CD8-positive, alpha-beta T cell (primary cell): ENCODE measurements at places on chromosomes 11 and 22. TPM values are rescaled to one million over a fixed set of nuclear protein-coding genes. Genes with fewer than 3 reads are reported as not detected.

DNA sequence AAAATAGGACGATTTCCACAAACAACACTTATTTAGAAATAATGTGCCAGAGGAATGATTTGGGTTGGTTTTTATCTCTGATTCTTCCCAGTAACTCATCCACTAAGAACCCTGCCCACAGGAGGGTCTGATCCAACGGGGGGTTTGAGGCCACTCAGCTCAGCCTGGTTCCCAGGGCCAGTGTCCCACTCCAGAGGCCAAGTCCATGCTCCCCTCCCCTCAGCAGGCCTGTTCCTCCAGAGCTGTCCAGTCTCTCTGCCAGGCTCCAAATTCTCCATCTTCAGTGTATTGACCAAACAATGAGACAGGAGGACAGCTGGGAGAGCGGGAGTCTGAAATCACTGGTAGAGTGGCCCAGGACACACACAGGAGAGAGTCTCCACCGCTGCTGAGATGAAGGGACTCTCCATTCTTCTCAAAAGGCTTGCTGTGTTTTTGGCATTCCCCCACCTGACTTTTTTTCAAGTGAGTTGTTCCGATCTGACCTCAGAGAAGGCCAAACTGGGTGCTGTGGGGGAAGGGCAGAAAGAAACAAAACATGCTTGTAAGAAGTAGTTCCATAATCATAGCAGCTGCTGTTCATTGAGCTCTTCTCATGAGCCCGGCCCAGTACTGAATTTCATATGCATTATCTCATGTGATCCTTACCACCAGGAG lies 17.6 kb upstream of the SCN2B start:
- DNase-seq: no peak

DNA sequence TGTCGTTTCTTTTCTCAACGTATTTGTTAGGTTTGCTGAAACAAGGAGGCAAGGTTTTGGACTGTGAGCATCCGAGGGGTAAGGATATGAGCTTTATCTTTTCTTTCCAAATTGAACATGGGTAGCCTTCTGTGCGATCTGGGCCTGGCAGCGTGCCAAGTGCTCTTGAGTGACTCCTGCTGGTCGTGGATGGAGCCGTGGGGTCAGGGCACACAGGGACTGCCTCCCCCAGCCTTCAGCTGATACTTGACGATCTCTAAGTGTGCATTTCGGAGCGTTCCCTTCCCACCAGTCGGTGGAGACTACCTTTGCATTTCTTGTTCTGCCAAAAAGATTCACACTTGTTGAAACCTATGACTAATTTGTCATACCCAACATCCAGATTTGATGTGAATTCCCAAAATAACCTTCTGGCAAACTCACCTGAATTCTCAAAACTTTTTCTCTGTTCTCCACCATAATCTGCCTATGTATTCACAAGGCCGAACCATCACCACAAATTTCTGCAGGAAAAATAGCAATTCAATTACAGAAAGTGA lies 40.1 kb upstream of the CLMP start:
- DNase-seq: peak; percentile 23

GRCh38 chr11:103317118-103317517 lies 207.9 kb downstream of the DYNC2H1 start:
- no peak for DNase-seq

- no peak for DNase-seq
These were observed 32.6 kb downstream of the MYO18B start for GRCh38 chr22:25774575-25775026.

The C22orf31 gene
- total RNA-seq: not detected

The PHF21A gene
- total RNA-seq: 55.7 TPM

- DNase-seq: no peak
These were observed 15.9 kb upstream of the FGF3 start for GRCh38 chr11:69834811-69835800.

- DNase-seq: no peak
These were observed 37.0 kb downstream of the NEAT1 start for GRCh38 chr11:65459552-65459951.

DNA sequence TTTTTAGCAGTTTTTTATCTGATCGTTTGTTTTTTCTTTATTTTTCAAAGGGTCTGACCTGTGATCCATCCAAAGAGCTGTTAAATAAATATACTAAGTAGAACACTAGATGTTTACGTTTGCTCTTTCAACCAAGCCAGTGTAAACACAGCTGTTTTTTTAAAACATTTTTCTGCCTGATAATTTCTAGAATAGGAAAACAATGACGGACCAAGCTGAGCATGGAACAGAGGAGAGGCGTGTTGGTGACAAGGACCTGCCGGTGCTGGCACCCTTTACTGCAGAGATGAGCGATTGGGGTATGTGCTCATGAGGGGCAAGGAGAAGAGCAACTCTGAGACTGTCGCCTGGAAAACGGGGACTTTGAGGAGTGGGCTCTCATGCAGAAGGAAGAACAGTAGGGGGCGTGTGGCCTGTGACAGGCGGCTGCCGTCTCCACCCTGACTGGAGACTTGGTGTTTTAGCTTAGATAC lies 28.6 kb upstream of the PANX2 start:
- DNase-seq: no peak

DNA sequence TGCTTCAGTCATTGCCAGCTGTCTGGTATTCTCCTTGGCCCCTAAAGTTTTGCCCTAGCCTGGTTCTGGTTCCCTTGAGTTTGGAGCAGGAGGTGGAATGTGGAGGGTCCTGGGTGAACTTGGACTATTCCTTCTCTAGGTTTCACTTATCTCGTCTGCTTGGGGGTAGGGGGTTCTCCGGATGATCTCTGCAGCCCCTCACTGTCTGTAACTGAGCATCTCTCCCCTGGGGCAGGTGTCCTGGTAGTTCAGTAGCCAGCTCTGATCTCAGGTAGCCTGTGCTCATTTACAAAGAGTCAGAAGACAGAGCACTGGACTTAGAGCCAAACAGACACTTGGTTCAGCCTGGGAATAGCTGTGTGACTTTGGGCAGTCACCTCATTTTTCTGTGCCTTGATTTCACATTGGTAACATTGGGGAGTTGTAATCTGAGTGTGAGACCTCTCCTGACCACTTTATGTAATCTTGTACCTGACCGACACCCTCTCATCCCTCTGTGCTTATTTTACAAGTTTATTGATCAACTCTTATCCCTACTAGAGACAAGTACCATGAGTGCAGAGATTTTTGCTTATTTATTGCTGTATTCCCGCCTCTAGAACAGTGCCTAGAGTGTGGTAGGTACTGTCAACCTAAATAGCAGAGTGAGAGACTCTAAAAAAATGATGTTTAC lies 804 bp downstream of the CCDC134 start:
- DNase-seq: no peak

GRCh38 chr11:1942558-1943260 lies 4.4 kb upstream of the MRPL23 start:
- DNase-seq: no peak

DNA sequence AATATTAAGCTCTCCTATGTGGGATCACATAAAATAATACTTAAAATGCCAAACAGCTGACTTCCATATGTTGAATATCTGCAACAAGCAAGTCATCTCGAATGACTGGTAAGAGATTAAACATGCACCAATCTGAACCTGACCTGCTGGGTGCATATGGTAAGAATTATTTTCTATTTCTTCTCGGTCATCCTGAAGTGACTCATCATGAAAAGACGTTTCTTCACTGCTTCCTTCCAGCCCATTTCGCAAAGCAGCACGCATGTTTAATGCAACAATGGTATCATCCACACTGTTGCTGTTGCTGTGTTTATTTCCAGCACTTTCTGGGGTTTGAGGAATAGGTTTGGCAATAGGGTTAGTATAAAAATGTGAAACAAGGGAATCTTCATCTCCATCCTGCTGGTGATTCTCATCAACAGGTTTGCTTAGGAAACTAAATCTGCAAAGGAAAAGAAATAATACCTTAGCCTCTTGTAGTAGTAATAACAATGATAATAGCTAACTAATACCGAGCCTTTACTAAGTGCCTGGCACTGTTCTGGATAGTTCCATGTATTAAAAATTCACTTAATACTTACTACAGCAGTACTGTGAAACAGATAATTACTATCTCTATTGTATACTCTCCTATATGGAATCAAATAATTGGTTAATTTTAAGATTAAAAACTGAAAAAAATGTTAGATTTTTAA lies 52.0 kb upstream of the CHRNA10 start:
- DNase-seq: no peak

- DNase-seq: no peak
These were observed 736.0 kb upstream of the CCDC90B start for GRCh38 chr11:84022201-84022600.

DNA sequence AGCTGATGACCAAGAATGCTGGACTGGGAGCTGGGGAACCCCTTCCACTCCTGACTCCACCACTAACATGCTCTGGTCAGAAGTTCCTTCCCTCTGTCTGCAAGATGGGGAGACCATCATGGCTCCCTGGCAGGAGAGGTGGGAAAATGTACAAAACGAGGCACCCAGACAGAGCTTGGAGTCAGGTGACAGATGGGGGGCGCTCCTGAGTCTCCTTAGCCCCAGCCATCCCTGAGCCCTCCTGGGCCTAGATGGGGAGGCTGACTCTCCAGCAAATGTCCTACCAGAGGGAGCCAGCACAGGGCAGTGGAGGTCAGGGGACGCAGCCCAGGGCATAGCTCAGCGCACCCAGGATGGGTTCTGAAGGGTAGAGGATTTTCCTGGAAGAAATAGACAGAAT lies 20.0 kb downstream of the KCNJ4 start:
- DNase-seq: no peak

DNA sequence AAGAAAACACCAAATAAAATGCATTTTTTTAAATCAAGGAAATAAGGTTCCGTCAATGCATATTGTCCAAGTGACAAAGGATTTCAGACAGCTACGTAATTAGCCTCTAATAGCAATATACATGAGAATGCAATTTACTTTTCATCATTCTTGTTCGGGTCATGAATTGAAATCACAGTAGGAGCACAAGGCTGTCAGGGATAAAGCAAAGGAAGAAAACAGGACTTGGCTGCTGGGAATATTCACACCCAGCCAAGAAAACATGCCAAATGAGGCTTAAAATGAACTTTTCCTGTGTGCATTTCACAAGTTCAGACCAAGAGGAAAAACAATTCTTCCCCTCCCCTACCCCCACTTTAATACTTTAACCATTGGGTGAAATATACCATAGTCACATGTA lies 188.6 kb downstream of the CWF19L2 start:
- no peak for DNase-seq

The IGSF9B gene
- 10.1 TPM for total RNA-seq

DNA sequence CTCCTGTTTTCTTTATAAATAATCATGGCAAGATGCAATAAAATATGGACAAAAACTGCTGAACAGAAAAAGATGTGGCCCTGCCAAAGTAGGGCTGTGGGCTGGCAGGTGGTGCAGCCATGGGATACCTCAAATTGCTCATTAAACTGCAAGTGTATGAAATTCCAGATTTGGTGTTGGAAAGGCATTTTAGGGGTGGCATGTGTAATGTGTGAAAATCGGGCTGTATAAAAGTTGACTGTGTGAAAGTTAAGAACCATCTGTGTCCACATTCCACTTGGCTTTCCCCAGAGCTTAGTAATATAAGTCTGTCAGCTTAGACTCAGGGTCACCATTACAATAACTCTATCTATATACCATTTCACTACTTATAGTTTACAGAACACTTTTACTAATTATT lies 34.8 kb upstream of the FZD4 start:
- no peak for DNase-seq

DNA sequence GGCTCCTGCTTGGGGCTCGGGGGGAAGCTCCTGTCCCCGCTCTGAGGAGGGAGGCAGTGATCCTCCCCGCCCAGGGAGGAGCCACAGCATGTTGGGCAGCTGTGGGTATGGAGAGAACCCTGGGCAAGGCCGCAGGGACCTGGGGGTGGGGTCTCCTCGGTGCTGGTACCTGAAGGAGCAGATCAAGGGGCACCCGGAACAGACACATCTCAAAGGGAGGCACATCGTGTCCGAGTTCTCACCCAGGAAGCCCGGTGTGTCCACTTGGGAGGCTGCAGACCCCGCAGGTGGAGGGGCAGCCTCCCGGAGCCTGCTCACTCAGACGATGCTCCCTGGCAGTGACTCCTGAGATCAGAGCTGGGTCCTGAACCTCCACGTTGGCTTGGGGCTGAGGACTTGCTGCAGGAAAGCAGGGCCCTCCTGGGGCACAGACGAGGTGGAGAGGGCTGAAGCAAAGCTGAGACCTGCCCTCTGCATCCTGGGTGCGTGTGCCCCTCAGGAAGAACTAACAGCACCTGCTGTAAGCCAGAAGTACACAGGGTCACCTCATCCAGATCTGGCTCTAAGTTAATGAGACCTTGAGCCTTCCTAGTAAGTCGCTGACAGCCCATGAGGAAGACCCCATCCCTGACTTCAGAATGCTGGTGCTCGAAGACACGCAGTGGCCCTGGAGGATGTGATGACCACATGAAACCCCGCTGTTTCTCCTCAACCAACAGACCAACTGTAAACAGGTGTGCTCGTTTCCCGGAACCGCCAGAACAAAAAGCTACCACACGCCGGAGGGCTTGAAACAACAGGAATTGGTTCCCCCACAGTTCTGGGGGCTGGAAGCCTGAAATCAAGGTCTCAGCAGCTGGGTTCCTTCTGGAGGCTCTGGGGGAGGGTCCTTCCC lies 5.9 kb upstream of the OSBPL5 start:
- DNase-seq: no peak

- no peak for DNase-seq
These were observed 27.7 kb upstream of the RRM1 start for GRCh38 chr11:4066910-4067309.

DNA sequence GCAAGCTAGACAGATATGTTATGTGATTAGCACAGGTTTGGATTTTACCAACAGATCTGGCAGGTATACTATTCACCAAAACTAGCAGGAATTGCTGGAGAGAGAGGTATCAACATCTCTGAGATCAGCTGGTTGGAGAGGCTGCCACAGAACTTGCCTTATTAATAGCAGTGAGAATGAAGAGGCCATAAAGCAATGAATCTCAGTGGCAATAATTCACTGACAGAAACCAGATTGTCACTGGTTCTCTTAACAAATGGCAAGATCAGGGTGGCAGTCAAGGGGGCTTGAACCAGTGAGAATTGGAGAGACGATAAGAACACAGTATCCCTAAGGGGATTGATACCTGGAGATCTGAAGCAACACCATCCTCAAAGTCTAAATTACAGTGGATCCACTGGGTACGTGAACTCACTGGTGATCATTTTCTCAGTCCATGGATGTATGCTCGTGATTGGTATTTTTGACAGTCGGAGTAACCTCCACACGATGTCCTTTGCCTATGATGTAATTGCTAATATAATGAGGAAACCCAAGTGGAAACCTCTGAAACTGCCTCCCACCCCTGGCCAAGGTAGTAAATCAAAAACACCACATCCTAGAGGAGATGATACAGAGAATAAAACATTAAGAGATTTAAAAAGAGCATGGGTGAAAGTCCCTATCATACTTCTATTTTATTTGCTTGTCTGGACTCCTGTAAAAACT lies 17.7 kb upstream of the SLC5A12 start:
- DNase-seq: no peak

- DNase-seq: no peak
These were observed 17.2 kb downstream of the SLC25A18 start for GRCh38 chr22:17580441-17581031.

GRCh38 chr11:3824714-3825472 lies 15.9 kb downstream of the RHOG start:
- peak; percentile 86 for DNase-seq

DNA sequence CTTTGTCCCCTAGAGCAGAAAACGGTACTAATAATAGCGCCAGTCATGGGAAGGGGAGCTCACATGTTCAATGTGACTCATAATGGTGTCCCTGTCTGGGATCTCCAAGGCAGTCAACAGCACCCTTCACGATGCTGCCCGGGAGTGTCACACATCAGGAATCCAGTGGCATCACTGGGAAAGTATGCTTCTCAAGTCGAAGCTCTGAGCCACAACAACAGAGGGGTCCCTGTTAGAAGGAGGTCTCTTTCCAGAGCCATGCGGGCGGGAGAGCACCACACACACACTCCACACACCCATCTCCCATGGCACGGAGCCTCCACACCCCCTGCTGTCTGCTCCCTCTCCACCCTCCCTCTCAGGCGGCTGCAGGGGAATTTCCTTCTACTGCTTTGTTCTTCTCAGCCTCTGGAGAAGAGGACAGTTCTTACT lies 119.7 kb downstream of the ETS1 start:
- no peak for DNase-seq
